ENCODE measurements at places on chromosomes 2 and 18.
A peak's percentile ranks its signal among the peaks of the same experiment; 100 is the strongest.

DNA sequence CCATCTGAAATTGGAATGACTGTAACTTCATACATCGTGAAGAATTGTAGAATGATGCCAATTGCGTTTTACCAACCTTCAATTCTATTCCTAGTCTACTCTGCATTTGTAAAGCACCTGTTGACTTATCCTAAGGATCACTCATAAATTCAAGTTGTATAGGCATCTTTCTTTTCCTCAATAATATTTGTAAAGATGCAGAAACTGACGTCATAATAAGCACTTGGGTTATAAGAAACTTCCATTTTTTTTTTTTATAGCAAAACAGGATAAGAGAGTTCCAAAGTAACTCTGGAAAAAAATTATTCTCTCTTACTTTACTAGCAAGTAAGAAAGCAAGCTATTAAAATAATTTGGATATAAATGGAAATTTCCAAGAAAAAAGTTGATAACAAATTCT is 1377.4 kb upstream of the ACVR2A start:
- no peak for DNase-seq

DNA sequence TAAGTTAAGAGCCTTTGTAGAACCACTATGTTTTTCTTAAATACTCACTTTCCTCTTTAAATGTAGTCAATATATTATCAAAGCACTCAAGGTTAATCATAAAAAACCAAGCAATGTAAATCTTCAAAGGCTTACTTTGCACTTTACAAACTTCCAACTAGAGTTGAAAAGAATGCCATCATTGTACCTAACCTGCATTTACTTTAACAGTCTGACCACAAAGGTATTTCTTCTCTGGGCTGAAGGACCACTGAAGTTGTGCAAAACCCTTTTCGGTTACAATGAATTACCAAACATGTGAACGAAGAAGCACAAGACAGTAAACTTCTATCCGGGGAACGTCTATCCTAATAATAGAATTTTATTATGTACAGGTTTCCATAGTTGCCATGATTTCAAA is 3.0 kb downstream of the HNRNPLL start:
- DNase-seq, result no peak

DNA sequence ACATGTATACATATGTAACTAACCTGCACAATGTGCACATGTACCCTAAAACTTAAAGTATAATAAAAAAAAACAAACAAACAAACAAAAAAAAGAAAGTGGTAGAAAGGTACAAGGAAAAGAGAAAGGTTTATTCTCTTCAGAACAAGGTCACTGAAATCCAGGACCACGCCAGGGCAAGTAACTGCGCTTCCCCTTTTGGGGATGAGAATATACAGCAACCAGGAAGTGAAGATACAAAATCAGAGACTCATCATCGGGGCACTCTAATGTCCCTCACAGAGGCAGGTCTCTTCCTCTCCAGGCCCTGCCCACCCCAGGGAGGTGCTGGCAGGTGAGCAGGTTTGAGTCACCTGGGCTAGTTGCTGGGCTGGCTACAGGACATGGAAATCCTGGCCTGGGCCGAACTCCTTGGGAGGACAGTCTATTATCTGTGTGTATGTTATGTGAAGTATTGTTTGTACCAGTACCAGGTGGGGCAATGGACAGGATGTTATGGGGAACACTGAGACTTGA is 100.4 kb upstream of the GPR45 start:
- no peak for DNase-seq

DNA sequence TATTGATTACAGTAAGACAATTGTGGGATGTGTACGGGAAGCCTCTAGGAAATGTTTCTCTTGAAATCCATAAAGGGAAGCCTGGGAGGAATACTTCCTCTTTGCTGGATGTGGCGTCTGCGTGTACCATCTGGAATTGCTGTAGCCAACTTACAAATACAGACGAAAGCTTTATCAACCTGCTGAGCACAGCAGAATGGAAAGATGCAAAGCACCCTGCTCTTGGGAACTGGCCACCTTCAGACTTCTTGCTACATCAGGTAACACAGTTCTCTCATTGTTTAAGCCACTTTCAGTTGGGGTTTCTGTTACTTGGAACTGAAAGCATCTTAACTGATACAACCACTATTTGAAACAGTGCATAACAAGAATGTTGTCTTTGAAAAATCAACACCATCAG is 213.8 kb downstream of the HRH4 start:
- no peak for DNase-seq

DNA sequence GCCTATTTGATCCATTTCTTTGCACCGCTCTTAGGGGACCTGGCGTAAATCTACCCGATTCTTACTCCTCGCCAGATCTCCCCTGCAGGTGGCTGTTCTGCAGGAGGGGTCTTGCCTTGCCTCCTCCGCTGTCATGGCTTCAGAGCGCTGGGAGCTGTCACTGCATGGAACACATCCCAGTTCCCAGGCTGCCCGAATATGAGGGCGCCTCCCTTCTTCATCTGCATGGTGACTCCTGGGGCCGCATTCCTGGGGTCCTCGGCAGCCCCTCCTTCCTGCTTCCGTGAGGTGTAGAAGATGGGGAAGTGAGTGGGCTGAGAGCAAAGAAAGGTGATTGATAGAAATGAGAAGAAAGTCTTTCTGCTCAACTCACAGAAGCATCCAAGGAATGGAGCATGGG is 27.3 kb upstream of the COPS8 start:
- no peak for DNase-seq

- DNase-seq, result no peak
These were observed 46.6 kb downstream of the SPATS2L start for GRCh38 chr2:200353120-200353519.

GRCh38 chr18:811892-812375 is at the start of gene YES1:
TSS of gene YES1 (minus strand) at chr18:812242. CDS start at chr18:756827, 55,415 bp downstream.
- DNase-seq, result peak; percentile 70

DNA sequence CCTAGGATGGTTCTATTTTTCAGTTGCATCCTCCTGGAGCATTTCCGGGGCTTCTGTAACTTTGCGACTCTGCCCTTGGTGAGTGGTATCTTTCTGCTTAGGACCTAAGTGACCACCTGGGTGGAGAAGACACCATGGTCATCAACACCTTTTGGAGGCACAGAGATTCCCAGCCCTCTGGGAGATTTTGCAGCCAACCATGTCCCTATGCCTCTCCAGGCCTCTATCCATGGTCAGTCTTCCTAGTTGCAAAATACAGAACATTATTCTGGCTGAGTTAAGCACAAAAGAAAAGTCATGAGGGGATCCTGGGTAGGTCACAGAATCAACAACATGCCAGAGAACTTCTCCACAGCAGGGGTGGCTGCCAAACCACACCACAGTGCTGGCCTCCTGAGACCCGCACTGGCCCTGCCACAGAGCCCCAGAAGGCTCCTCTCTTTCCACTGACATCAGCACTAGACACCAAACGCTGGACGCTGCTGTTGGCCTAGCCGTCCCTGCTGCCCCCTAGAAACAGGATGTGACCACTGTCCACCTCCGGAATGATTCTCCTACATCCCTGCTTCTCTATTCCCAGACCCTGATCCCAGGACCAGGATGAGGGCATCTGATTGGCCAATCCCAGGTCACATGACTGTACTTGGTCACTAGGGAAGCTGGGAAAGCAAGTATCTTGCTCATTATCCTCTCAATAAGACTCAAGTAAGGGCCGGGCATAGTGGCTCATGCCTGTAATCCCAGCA is 47.7 kb downstream of the SMAD7 start:
- peak; percentile 29 for DNase-seq
